ENCODE measurements at places on chromosomes 2 and 18. TPM values are rescaled to one million over a fixed set of nuclear protein-coding genes. Genes with fewer than 3 reads are reported as not detected.

The DIPK1C gene
- not detected for total RNA-seq

The L3MBTL4 gene
- not detected for total RNA-seq

The LDLRAD4 gene
- total RNA-seq: 0.97 TPM

The ZNF513 gene
- 11.9 TPM for total RNA-seq

Data from fibroblast of villous mesenchyme (primary cell).